ENCODE measurements at places on chromosomes 5 and 9.

- H3K4me1 ChIP-seq: peaks cover 16% of the 10 kb centered on the region
- H3K36me3 ChIP-seq: no peaks in the 10 kb centered on the region
- no peak overlapping the region for H3K4me3 ChIP-seq
- H3K27me3 ChIP-seq: no peaks in the 10 kb centered on the region
- peak; percentile 94 for DNase-seq
- H3K27ac ChIP-seq: no peak overlapping the region
Measured at GRCh38 chr9:133734590-133735414, 3.4 kb downstream of the SARDH start.

DNA sequence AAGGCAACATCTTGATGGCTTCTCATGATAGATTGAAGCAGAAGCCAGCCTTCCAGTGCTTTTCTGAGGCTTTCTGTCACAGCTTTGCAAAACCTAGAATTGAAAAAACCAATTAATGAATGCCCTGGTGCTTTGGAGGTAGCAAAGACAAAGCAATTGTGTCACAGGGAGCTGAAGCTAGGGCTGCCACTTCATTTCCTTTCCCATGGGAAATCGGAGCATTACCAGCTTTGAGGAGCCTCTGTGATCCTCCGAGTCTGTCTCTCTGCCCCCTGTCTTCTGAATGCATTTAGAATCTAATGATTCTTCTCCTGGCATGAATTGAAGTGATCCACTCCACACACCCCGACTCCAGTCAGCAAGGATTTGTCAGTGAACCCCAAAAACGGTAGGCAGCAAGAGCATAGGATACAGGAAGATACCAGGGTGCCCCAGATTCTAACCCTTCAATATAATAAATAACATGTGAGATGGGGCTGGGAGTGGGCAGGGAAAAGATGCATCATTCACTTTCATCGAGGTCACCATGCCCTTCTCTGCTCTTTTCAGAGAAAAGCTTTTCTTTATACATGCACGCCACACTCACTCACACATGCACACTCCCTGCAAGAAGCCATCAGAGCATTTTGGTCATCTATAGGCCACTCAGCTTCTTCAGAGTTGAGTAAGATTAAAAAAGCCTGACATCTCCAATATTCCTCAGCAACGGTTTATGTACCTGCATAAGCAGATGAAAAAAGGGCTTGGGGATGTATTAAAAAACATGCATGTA, 247.7 kb upstream of the ZNF462 start:
- no peak overlapping the region for H3K27ac ChIP-seq
- no peaks in the 10 kb centered on the region for H3K36me3 ChIP-seq
- no peak for DNase-seq

GRCh38 chr9:131319486-131319885, 30.0 kb downstream of the PLPP7 start:
- no peaks in the 10 kb centered on the region for H3K27me3 ChIP-seq
- no peaks in the 10 kb centered on the region for H3K36me3 ChIP-seq
- no peak for DNase-seq

DNA sequence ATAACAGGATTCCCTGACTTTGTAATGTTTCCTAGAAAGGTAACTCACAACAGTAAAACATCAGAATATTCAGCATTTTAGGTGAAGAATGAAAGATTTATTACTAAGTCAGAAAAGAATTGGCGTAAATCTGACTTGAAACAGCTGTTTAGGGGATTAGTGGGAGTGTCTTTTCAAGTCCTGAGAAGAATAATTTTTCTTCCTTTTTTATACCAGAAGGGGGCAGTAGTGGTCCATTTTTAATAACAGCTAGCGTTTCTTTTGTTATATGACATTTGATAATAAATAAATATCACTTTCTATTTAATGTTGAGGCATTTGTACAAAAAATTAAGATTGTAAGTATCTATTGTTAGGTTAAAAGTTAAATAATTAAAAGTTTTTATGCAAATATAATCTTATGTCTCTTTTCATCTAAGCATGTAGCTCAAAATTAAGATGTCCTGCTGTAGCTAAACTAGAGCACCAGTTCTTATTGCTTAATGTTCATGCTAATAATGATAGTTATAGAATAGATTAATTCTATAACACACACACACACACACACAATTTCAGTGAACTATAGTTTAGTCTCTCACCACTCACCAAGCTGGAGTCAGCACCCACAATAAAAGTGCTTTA, 258.7 kb upstream of the ARRDC3 start:
- H3K4me1 ChIP-seq: no peaks in the 10 kb centered on the region
- H3K36me3 ChIP-seq: no peaks in the 10 kb centered on the region
- H3K27me3 ChIP-seq: no peaks in the 10 kb centered on the region
- no peak overlapping the region for H3K27ac ChIP-seq
- no peak overlapping the region for H3K4me3 ChIP-seq

DNA sequence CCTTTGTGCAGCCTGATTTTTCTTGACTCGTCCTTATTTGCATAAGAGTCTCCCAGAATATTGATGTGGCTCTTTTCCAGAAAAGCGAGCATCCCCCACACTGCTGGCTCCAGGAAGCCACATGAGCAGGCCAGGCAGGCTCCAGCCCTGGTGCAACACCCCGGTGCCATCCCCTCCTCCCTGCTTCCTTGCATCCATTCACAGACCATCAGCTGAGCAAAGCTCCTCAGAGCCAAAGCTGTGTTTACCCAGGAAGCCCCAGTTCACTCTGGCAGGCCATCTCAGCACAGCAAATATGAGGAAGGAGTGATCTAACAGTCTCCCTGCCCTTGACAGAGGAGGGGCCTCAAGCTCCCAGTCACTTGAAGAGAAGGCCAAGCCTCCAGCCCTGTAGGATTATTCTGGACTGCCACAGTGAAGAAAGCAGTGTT, 34.4 kb downstream of the INSYN2B start:
- DNase-seq: no peak
- H3K4me1 ChIP-seq: no peaks in the 10 kb centered on the region
- no peak overlapping the region for H3K4me3 ChIP-seq

GRCh38 chr5:171168171-171168570, 140.9 kb upstream of the TLX3 start:
- H3K4me3 ChIP-seq: no peak overlapping the region
- H3K27me3 ChIP-seq: no peaks in the 10 kb centered on the region

- H3K36me3 ChIP-seq: no peaks in the 10 kb centered on the region
- H3K27ac ChIP-seq: no peak overlapping the region
- no peak for DNase-seq
- no peaks in the 10 kb centered on the region for H3K4me1 ChIP-seq
- no peaks in the 10 kb centered on the region for H3K27me3 ChIP-seq
Measured at GRCh38 chr9:93908591-93909241, 46.4 kb downstream of the BARX1 start.

GRCh38 chr9:69190086-69190862, 16.2 kb downstream of the TJP2 start:
- no peak overlapping the region for H3K27ac ChIP-seq
- no peak for DNase-seq
- H3K27me3 ChIP-seq: no peaks in the 10 kb centered on the region
- H3K4me1 ChIP-seq: peaks cover 11% of the 10 kb centered on the region
- H3K4me3 ChIP-seq: no peak overlapping the region

GRCh38 chr5:164934039-164934438, 1428.6 kb downstream of the MAT2B start:
- no peak for DNase-seq
- no peak overlapping the region for H3K27ac ChIP-seq
- no peak overlapping the region for H3K4me3 ChIP-seq
- H3K27me3 ChIP-seq: no peaks in the 10 kb centered on the region
- no peaks in the 10 kb centered on the region for H3K36me3 ChIP-seq

DNA sequence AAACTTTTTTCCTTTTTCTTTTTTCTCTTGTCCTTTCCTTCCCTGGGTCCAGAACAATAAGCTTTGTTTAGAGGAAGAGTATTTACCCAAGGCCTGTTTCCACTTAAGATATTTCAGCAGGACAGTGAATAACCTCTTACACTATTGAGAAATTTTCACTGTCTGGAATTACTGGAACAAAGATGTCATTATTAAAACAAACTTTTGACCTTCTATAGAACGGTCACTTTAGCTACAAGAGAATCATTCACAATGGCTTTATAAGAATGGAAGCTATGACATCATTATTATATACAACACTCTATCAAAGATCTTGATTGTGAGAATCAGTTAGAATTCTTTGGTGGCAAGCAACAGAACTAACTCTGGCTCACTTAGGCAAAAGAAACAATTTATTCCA, 22.0 kb upstream of the ARHGAP26 start:
- H3K4me1 ChIP-seq: peaks cover 2% of the 10 kb centered on the region
- H3K27ac ChIP-seq: no peak overlapping the region
- H3K27me3 ChIP-seq: no peaks in the 10 kb centered on the region

DNA sequence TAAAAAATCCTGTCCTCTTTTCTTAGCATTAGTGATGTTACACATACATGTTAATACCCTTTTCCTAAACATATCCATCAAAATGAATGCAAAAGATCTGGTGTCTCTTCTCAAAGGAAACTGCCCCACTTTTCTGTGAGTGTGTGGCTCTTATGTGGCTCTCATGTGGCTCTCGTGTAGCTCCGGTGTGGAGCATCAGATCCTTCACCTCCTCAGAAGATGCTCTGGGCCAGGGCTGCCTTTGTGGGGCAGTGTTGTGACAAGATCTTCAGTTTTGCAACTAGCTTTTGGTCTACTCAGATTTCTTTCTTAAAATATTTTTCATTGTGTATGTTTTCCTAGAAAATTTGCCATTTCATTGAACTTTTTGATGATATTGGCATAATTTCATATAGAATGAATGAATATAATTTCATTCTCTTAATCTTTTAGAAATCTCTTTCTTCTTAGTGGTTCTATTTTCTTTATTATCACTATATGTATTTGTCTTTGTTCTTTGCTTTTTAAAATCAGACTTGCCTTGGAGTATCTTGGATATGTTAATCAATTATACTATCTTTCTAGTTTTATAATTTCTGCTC, 19.4 kb downstream of the GARNL3 start:
- no peaks in the 10 kb centered on the region for H3K27me3 ChIP-seq
- H3K27ac ChIP-seq: no peak overlapping the region
- H3K4me3 ChIP-seq: no peak overlapping the region
- no peaks in the 10 kb centered on the region for H3K4me1 ChIP-seq
- DNase-seq: no peak

- H3K27ac ChIP-seq: no peak overlapping the region
- no peak overlapping the region for H3K4me3 ChIP-seq
- H3K36me3 ChIP-seq: no peaks in the 10 kb centered on the region
- no peak for DNase-seq
Measured at GRCh38 chr5:30932273-30933017, 261.0 kb upstream of the CDH6 start.

Data from vagina (tissue), 2 donors.